Left kidney (tissue), 8 donors: ENCODE measurements at places on chromosomes 5 and 9.

GRCh38 chr5:8598996-8599395 lies 730.0 kb downstream of the MTRR start:
- DNase-seq: no peak

- no peak for DNase-seq
Observed at GRCh38 chr9:114898741-114899140, 31.6 kb downstream of the TNFSF8 start.

DNA sequence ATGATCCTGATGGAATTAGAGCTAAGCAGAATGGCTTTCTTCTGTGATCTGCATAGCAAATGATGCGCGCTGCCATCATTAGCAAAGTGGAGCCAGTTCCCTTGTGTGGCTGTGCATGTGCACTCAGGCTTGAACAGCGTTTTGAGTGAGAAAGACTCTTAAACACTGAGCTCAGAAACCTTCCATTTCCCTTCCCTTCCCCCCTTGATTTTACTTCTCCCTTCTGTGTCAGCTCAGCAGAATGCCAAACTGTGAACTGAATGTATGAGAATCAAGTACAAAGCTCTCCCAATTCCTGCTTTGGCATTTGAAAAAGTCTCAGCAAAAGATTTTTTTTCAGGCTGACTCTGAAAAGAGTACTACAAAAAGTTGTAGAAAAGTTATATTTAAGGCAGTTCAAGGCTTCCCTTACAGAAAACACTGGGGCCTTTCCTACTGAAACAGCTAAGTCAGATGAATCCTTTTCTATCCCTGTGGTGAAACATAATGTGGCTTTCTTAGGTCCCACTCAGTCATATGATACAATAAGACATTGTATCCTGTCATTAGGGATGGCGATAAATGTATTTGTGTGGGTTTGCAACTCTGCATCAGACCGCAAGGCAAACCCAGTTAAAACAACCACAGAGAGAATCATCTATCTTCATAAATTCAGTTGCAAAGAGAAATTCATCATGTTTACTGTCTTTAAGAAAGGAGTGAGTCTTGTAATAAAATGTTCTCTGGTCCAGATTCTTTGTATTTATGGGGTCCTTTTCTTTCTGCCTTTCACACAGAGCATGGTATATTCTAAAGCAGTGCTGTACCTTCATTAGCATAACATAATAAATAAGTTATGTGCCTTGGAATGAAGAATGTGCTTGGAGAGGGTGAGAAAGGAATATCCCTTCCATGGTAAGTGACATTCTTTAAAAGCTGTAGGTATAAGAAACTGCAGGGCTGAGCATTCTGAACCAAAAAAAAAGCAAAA lies 222.6 kb downstream of the CAAP1 start:
- no peak for DNase-seq

- DNase-seq: peak; percentile 47
Observed at GRCh38 chr9:127854184-127854806, at the start of gene ENG. Gene ENG, minus strand, starts transcription at chr9:127854658. Its CDS starts 303 bp downstream, at chr9:127854355.

DNA sequence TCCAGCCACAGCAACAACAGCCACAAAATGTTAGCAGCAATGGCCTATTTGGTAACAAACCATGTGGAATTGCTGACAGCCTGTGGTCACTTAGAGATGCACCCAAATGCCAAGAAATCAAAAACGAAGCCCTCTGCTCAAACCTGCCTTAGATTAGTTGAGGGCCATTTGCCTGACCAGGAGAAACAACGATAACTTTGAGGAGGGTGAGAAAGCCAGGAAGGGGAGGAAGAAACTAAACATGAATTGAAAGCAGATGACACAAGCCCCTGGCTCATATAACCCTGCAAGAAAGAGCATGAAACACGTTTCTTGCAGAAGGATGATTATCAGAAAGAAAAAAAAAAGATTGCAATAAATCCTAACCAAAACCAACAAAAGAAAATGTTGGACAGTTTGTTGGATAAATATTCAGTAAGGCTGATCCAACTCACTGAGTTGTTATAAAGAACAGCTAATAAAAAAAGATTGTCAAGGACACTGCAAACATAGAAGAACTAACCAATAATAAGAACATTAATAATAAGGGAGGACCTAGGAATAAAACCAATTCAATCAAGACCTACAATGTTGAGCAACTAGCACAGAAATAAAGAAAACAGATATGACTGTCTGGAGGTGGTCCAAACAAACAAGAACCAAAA lies 140.5 kb upstream of the SLC30A5 start:
- peak; percentile 21 for DNase-seq

- no peak for DNase-seq
Observed at GRCh38 chr9:135040892-135041291, 46.6 kb upstream of the OLFM1 start.

GRCh38 chr9:113589890-113590289 lies 126.4 kb downstream of the RGS3 start:
- no peak for DNase-seq

GRCh38 chr9:37531699-37532098 lies 44.5 kb downstream of the FBXO10 start:
- DNase-seq: no peak

DNA sequence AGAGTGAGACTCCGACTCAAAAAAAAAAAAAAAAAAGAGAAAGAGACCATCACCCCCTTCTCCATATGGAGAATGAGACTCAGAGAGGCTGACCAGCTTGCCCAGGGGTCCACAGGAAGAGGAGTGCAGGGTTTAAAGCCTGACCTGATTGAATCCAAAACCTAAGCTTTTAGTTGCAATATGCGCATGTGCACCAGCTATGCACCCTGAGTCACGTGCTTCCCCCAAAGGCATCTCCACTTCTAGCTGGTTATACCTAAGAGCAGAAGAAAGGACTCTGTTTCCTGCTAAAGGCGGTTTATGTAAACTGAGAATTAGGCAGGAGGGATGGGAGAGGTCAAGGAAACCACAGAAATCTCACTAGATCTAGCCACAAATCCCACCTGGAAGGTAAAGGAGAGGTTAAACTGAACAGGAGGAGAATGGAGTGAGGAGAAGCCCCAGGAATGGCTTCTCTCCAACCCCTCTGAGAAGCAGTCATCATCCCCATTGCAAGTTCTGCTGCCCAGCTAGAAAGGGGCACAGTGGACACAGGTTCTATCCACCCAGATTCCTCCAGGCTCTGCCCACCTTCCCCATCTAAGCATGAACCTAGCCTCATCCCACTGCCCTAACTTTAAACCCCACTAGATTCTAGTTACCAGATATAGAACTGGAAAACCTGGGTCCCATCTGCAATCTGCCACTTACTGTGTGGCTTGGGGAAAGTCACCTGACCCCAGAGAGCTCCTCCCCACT lies 171.3 kb downstream of the ACTL7B start:
- no peak for DNase-seq

DNA sequence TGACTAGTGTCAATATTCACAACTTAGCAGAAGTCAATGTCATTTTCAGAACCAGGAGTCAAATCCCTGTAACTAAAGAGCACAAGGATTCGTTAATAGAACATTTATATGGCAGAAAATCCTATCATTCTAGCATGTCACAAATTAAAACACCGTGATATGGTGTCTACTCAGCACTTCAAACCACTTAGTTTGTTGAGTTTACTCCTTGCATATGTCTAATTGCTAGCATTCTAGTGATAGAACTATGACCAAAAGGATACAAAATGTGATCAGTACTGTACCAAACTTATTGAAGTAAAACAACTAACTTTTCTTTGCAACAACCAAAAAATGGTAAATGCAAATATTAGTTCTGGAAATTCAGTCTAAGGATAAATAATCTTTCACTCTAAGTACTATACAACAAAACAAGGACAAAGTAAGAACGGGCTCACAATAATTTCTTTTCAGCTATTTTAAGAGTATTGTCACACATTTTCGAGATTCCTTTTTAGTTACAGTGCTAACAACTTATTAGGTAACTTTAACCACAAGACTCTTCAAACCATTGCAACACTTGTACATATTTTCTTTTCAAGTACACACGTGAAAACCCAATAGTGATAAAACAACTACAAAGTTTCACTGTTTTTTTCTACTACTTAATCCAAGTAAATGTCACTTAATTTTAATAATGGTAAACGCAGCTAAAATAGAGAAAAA lies 845.2 kb upstream of the CDH10 start:
- DNase-seq: no peak

DNA sequence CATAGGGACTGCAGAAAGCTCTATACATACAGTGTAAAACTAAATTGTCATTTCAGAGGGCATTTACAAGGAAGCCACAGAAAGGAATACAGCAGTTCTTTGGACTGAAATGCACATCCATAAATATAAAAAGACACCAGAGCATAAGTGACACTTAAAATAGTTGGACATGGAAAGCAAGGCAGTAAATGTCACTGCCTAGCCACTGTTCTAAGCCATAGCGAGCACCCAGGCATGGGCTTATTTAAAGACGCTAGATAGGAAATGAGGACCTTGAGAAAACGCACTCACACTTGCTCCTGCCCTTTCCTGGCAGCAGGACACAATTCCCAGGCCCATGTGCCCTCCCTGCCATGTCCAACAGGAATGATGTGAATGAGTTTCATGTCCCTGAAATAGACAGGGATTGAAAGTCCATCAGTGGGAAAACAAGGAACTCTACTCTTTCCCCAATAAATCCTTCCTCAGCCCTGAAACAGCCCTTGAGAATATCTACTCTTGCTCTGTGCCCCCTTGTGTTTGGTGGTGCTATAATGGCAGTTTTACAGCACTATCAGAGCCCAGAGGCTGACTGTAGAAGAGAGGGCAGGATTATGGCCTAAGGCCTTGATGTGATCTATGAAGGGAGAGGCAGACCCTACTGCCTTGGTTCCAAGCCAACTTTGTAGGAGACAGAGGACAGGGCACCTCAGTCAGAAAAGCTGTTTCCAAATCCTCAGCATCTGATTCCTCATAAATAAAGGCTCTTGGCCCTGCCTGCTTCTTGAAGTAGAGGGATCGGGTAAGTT lies 182.9 kb downstream of the SAXO1 start:
- DNase-seq: no peak

DNA sequence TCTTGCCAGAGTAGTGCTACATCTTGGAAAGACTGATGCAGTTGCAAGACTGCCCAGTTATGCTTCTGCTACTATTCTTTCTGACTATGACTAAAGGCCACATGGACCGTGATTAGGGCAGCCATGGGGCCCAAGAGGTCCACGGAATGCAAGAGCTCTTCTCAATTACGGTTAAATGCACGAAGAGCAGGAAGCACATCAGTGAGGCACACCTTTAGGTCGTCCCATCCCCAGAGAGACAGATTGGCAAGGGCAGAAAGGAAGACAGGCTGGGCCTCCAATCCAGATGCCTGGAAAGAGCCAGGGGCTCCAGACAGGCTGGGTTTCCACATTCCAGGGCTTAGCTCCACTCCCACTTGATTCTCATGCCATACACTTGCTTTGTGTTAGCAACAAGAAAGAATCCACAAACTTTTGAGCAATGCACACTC lies 132.3 kb upstream of the SLIT3 start:
- DNase-seq: no peak

DNA sequence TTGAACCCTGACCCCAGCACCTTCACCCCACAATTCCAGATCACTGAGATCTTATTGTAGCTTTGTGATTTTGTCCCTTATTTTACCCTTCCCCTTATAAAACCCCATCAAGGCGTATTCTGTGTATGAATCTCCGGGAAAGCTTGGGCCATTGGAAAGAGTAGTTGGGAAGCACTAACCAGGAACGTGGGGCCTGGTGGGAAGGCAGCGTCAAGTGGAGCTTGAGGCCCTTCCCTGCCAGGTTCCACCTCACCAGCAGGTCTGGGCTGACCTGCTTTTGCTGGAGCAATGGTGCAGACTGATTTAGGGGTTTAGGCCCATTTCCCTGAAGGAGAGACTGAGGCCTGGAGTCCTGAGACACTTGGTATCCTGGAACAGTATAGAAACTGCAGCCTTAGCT lies 9.3 kb downstream of the PHF2 start:
- no peak for DNase-seq

- no peak for DNase-seq
Observed at GRCh38 chr9:133640160-133640559, 4.0 kb downstream of the DBH start.

- no peak for DNase-seq
Observed at GRCh38 chr9:29637471-29638237, 2064.4 kb upstream of the C9orf72 start.

GRCh38 chr9:97954550-97954989 lies 16.6 kb upstream of the HEMGN start:
- DNase-seq: peak; percentile 21

DNA sequence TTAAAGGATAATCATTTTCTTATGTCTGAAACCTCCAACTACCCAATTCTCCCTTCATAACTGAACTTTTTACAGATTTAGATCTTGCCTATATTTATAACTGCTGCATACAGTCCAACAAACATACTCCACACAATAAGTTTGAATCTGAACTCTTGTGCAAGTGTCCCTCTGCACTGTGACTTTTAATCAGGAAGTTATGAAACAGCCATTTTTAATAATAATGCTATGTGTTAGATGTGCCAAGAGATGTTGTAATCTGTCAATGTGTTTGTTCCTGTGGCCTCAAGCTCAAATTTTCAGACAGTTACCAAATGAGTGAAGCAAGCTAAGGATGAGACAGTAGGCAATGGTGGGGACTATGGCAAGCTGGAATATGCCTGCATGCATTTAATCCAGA lies 57.6 kb upstream of the MTAP start:
- no peak for DNase-seq

- no peak for DNase-seq
Observed at GRCh38 chr5:134534726-134535110, 9.2 kb downstream of the JADE2 start.

GRCh38 chr9:115525111-115526058 lies 407.4 kb upstream of the TNC start:
- no peak for DNase-seq

GRCh38 chr5:146533260-146533857 lies 17.4 kb upstream of the GPR151 start:
- peak; percentile 57 for DNase-seq

DNA sequence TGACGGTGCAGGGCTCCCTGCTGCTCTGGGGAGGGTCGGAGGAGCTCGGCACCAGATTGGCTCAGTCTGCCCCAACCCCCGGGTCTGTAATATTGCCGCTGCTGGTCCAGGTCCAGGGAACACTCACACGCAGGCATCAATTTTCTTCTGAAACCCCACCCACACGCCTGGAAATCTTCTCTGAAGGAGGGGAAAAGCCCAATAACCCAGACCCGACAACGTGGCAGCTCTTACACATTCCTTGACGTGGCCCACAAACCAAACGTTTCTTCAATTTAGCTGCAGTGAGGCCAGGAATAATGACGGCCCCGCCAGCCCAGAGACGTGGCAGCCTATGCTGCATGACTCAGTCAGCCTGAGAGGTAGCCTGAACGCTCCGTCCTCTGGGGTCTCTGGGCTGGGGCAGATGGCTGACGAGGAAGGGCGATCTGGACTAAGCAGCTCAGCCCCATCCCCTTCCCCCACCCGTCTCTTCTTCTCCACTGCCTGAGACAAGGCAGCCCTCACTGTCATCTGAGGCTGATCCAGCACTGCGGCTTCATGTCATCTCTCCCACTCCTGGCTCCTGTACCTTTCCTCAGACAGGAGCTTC lies 9.9 kb upstream of the SPARC start:
- DNase-seq: no peak

DNA sequence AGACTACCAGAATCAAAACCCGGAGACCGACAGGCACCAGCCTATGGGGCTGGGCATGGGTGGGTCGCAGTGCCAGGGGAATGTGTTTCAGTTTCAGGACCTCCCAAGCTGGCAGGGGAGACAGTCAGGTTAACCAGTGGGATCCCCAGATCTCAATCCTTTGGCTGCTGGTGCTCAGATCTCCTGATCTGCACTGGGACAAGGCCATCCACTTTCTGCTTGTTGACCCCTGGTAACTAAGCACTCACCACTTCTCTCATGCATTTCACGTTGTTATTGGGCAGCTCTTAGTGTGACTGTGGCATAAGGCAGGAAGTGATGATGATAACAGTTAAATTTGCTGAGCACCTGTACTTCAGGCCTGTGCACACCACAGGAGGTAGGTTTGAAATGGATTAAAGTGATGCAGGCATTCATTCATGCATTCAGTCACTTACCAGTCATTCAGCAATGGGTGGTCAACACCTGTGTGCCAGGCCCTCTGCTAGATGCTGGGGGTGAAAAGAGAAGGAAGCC lies 42.1 kb upstream of the STXBP1 start:
- no peak for DNase-seq
